ENCODE measurements at places on chromosomes 7 and 10. TPM values are rescaled to one million over a fixed set of nuclear protein-coding genes. Genes with fewer than 3 reads are reported as not detected.

DNA sequence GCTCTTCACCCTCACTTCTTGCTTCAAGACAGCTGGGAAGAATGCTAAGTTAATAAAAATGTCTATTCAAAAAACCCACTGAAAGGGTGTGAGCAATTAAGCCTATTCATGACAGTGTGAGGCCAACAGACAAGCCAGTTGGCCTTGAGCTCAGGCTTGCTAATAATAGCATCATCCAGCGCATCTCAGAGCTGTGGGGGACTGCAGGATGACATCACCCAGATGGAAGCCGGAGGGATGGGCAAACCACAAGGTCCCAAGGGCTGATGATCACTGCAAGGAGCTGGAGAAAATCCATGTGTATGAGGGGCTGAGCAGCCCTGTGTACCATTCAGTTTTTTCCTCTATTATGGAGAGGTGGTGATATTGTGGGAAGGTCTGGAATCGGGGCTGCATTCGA lies 770.4 kb downstream of the TNS3 start:
- peak; percentile 73 for DNase-seq

DNA sequence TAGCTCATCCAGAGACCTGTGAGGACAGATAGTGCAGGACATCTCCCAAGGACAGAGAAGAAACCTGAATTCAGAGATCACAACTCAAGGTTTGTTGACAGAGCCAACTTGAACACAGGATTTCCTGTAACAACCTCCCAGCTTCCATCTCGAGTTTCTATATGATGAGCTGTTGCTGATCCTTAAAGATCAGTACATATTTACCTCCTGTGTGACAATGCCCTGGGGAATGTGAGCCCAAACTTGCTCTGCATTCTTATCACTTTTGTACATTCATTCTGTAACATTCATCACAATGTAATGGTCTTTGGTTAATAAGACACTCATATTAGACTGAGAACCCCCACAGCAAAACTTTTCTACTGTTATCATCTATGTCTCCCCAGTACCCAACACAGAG lies 468.6 kb downstream of the XPNPEP1 start:
- DNase-seq: no peak

- DNase-seq: no peak
Measured at GRCh38 chr7:47905076-47905920, 43.0 kb downstream of the PKD1L1 start.

DNA sequence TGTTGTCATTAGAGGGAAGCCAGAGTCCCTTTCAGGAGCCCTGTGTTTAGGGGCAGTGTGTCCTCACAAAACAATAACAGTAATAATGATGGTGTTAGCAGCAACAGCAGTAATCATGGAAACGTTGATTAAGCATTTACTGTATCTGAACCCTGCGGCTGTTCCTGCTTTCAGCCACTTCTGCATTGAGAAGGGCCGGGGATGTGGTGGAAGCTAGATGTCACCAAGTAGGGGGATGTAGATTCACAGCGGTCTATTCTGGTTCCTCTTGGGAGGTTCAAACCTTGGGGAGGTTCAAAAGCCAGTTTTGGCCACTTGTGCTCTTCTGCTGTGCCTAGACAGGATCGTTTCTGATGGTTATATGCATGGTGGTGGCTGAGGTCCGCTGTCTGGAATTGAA lies 44.8 kb downstream of the PRPF18 start:
- DNase-seq: no peak

DNA sequence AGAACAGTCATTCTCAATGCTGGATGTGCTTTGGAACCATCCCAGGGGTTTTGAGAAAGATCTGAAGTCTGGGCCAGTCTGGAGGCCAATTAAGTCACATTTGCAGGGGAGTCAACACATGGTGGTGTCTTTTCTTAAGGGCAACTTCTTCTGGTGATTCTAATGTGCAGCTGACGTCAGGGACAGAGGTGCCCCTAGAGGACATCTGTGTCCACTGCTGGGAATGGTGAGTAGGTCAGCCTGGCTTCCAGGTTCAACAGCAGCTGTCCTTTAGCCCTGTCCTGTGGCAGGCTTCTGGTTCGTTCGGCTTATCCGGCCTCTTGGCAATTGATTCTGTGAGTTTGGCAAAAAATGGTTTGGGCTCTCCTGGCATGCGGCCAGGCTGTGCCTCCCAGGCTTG lies 269.7 kb upstream of the HABP2 start:
- peak; percentile 11 for DNase-seq

DNA sequence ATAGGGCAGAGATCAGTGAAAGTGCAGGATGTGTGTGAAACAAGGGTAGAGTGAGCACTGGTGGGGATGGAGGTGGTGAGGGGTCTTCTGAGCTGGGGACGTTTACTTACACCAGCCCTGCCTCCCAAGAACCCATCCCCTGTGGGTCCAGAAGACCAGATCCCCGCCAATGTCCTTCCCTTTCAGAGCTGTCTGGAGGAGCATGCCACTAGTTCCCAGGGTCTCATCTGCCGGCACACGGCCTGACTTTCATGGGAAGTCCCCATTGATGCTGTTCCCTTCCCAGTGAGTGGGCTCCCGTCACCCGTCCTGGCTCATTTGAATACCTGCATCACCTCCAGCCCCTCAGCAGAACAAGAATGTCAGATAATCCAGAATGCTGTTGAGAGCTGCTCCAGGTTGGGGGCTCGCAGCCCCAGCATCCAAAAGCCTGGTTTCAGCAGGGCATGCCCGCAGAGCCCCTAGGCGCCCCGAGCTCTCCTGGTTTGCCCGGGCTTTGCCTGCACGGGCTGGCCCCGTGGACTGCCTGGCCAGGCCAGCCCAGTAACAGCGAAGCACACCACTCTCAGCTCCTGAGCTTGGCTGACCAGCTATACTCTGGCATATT lies 246.7 kb downstream of the MGMT start:
- no peak for DNase-seq

DNA sequence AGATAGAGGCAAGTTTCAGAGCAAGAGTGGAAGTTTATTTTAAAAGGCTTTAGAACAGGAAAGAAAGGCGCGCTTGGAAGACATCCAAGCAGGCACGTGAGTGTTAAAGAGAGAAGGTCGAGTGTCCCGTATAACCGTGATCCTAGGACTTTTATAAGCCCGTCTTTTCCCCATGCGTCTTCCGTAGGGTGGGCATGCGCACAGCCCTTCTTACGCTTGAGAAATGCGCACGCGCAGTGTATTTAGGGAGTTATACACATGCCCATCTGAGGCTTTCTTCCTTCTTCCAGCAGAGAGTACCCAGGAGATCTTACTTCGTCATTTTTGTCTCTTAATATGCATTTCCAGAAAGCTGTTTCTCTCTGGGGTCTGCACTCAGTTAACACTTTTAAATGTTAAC lies 52.4 kb downstream of the CALD1 start:
- no peak for DNase-seq

DNA sequence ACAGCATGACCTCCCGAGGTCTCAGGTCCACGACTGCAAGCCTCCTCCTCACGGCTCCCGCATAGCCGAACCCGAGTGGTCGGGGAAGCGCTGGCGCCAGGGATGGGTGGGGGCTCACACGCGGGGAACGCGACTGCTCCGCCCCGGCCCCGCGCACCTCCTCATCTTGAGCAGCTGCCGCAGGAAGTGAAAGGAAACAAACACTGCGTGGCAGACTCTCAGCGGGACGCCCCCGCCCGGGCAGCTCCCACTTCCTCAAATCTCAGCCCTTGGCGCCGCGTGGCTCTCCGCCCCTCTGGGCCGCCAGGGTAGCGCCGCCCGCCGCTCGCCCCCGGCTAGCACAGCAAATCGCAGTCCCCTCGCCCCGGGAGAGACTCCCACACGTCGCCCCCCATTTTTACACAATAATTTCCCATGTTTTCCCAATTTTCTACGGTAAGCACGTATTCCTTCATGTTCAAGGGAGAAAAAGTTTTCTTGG lies at the start of gene TMEM243:
Gene TMEM243 (minus strand): TSS at position 188 of the 481 bp plus-strand sequence. CDS start 229 bp downstream, outside the sequence.
- peak; percentile 68 for DNase-seq

- no peak for DNase-seq
Measured at GRCh38 chr7:17396692-17397091, 98.2 kb downstream of the AHR start.

- no peak for DNase-seq
Measured at GRCh38 chr10:100349087-100349486, 2.1 kb downstream of the SCD start.

DNA sequence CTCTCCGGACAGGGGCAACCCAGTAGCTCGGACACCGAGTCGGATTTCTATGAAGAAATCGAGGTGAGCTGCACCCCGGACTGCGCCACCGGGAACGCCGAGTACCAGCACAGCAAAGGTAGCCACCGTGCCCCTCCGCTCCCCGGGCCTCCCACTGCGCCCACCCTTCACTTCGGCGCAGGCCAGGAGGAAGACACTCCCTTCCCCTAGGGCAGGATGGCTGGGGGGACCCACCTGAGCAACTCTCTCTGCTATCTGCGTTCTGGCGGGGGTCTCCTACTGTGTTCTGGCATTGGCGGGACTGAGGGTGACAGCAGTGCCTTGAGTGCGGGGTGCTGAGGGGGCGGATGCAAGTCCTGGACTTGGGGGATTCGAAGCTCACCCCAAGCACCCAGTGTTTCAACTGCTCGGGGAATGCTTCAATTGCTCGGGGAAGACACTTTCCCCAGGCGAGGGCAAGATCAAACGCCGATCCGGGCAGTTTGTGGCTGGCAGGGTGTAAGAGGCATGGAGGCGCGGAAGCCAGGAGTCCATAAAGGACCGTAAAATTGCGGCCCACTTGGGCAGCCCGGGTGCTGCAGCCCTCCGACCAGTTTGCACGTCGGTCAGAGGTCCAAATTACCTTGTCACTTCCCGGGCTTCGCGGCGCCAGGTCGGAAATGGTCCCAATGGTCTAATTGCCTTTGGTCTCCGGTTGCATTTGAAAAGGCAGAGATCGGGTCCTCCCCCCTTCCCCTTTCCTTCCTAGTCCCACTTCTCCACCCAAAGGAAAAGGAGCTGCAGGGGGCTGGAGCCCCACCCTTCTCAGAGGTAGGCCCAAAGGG lies 950 bp downstream of the EVX1 start:
- DNase-seq: no peak

DNA sequence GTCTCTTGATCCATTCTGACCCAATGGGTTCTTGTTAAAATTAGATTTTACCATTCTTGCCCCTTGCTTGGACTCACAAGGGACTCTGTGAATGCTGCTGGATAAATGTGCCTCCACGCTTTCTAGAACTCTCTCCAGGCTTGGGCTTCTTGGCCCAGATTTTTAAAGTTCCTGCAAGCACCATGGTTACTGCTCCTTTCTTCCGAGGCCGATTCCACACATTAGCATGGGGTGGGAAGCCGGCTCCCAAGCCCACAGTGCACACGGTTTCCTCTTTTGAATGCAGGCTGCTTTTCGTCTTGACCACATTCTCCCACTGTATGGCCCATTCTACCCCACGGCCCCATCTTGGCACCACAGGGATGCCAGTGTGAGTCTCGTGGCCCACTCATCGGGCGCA lies 174.3 kb upstream of the PITRM1 start:
- no peak for DNase-seq

CASTOR2 gene
- 9.2 TPM for total RNA-seq

GRCh38 chr7:13560441-13560840 lies 429.0 kb downstream of the ETV1 start:
- DNase-seq: peak; percentile 44

DNA sequence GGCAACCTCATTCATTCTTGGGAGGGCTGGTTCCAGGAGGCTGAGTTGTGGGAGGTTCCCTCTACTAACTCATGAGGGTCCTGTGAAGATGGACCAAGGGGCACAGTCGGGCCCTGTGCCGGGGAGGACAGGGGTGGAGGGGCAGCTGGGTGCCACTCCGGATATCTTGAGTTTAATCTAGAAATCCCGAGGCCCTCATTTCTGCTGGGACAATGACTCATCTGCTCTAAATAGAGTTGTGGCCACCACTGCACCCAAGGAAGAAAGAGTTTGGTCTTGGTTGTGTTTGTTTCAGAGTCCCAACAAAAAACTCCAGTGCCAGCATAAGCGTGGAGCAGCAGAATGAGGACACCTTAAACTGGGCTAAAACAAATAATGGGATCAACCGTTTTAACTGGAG lies 82.4 kb downstream of the EBF3 start:
- no peak for DNase-seq

DNA sequence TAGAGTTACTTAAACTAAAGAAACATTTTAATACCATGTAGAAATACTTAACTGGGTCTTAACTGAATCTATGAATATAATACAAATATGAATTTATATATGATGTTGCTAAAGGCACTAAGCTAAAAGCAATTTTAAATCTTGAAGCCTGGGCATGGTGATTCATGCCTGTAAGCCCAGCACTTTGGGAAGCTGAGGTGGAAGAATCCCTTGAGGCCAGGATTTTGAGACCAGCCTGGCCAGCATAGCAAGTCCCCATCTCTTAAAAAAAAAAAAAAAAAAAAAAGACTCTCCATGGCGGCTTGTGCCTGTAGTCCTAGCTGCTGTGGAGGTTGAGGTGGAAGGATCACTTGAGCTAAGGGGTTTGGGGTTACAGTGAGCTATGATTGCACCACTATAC lies 95.3 kb downstream of the CCSER2 start:
- no peak for DNase-seq

GRCh38 chr7:44216521-44217222 lies 15.9 kb downstream of the YKT6 start:
- DNase-seq: no peak

- DNase-seq: no peak
Measured at GRCh38 chr7:39086638-39087360, 109.1 kb downstream of the POU6F2 start.

DNA sequence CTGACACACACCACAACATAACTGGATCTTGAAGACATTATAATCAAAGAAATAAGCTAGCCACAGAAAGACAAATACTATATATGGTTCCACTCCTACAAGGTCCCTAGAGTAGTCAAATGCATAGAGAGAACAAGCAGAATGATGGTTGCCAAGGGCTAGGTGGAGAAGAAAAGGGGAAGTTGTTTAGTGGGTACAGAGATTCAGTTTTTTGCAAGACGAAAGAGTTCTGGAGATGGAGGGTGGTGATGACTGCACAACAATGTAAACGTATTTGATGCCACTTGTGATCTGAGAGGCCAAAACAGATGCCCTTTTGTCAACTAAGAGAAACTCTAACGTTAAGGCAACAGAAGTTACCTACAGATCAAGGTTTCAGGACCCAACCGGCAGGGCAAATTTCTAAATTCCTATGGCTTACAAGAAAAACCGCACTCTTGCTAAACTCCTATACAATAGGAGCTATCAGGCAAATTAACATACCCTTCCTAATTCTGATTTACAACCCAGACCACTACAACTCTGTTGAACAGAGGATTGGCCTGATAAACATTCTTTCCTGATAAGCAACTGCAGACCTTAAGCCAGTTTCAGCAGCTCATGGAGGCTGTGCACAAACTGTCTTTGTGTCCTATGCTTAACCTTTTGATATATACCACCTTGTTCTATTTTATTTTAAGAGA lies 69.0 kb downstream of the FAM107B start:
- DNase-seq: no peak

SLC18A3 gene
- total RNA-seq: not detected

DNA sequence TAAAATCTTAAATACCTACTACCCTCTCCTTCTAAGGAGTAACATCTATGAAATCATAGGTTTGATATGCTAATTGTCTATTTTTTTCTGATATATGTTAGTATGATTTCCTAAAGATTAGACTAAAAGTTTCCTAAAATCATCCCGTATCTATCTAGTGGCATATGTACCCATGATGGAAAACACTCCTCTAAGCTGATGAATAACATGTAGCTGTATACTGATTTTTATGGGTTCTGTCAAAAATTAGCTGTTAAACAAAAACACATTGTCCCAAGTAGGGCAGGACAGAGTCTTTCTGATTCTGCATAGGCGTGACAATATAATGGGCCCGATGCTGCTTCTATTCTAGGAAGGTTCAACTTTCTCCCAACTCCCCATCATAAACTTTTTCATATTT lies 79.9 kb downstream of the ADAM22 start:
- no peak for DNase-seq

PRKAR2B gene
- 9.5 TPM for total RNA-seq

FAM180A gene
- not detected for total RNA-seq

Data from H4 (cell line).